NCI-H187 treated with DMSO at 0.1 percent for 48 hours (cell line): ENCODE measurements at places on chromosomes 12 and 14.

DNA sequence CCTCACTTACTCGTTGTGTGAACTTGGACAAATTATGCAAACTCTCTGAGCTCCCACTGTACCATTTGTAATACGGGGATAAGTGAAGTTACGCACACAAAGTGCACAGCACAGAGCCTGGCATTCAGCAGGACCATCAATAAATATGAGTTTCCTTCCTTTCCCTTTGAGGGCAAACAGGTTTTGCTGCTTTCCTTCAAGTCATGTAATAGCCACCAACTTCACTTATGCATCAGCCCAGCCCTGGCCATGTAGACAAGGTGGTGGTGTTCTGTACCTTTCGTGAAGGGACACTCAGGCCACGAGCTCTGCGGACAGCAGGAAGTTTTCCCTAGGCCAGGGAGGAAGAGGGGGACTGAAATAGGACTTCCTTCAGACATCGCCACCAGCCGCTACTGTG lies 272.7 kb downstream of the CACNA1C start:
- DNase-seq, result no peak

DNA sequence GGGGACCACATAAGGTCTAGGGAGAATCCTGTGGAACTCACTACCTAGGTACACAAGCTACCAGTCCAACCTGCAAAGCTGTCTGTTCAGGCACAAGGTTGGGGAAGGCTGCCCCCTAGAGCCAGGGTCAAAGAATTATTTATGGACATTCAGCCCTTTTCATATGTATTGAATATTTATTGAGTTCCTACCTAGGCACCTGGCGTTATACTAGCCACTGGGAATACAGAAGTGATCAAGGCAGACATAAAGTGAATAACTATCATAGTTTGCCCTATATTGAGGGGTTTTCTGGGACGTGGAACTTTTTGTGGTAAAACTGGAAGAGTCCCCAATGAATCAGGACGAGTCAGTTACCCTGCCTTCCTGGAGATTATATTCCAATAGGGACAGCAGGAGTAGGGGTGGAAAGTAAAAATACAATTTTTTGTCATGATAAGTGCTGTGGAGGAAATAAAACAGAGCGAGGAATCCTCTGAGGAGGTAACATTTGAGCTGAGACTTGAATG lies 5.8 kb upstream of the SLC48A1 start:
- no peak for DNase-seq

DNA sequence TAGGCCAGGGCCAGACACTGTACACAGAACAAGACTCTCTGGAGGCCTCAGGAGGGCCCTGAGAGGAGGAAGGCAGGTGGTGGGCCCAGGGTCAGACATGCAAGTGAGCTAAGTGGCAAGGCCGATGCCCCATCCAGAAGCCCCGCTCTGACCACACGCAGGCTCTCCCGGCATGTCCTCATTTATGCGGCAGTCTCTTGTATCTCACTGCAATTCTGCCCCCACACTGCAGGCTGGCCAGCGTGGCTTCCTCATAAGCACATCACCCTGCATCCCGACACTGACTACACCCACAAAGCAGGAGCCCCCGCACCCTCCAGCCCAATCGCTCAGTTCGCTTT lies 17.5 kb downstream of the SSH1 start:
- DNase-seq, result no peak

GRCh38 chr12:14238221-14238792 lies 127.2 kb upstream of the ATF7IP start:
- no peak for DNase-seq

DNA sequence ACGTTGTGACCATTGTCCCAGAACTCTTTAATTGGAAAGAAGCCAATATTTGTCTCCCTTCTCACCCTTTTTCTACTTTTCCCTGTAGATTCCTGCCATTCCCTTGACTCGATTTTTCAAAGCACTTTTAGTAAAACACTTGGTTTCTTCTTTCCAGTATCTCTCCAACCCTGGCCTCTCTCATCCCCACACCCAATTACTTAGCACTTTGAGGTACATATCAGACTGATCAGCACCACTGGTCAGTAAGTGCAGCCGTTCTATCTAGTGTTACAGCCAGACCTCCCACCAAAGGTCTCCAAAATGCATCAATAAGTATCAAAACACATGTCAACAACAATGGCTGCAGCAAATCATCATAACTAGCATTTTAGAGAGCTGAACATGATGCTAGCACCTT lies 141.9 kb downstream of the BTG1 start:
- no peak for DNase-seq

GRCh38 chr12:113088037-113088436 lies 31.5 kb downstream of the DTX1 start:
- no peak for DNase-seq

DNA sequence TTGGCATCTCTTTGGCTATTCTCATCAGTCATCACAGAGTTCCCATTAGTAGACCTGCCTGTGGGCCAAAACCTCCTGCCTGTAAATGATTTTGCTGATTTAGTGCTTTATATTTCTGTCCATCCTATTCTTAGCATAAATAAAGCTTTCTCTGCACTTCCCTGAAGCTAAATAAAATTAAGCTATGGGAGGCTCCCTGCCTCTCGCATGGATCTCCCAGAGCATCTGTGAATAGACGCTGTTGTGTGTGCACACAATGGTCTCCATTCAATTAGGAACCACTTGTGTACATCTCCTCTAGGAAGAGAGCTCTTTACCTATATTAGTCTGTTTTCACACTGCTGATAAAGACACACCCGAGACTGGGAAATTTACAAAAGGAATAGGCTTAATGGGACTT lies 80.4 kb downstream of the PPFIBP1 start:
- DNase-seq, result no peak
